NCI-H2081 (cell line): ENCODE measurements at places on chromosomes 3 and 15.

- DNase-seq = no peak
Measured at GRCh38 chr15:57019496-57020160, 101.2 kb downstream of the TCF12 start.

DNA sequence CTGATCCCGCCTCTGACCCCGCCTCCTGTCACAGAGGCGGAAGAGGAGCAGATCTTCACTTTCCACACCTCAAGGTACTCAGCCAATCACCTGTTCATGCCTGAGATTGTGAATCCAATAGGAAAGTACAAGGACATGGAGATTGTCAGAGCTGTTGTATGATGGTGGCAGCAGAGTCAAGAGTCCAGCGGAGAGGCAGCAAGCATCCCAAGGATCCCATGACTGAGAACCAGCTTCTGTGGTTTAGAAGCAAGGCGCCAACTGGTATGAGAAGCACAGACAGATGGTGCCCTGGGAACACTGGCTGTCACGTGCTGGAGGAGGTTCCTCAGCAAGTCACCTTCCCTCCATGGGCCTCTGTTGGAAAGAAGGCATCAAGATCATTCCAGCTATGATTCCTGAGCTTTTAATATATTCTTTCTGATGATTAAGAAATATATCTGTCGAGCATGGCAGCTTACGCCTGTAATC lies 93.9 kb downstream of the CPN2 start:
- no peak for DNase-seq

GRCh38 chr3:157152438-157152837 lies 7.5 kb downstream of the CCNL1 start:
- DNase-seq = no peak

- DNase-seq = no peak
Measured at GRCh38 chr3:11692532-11692813, 48.8 kb upstream of the VGLL4 start.
